Esophagus squamous epithelium (tissue), 5 donors: ENCODE measurements at places on chromosomes 7 and 10.

GRCh38 chr7:11848251-11848650 is 16.3 kb upstream of the THSD7A start:
- no peak for DNase-seq

DNA sequence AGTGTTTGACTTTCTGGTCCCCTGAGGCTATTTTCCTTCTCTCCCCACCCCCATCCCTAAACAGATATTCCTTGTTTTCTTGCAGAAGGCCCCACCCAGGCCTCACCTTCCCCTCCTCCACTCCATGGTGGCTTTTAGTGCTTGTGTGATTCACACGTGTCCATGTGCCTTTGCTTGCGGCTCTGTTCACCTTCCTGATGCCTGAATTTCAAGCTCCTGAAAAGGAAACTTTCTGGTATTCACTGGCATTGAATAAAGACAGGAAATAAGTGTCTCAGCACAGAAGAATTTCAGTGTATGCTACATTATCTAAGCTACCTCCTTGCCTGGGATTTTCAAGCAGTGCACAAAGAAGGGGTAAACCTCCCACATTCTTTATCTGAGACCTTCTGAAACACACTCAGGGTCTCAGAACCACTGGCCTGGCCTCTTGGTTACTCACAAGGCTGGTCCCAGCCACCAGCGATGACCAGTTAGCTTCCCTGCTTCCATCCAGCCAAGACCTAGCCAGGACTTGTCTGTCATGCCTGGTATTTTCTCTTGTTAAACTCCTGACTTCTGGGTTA is 17.2 kb upstream of the UBE2H start:
- DNase-seq, result peak; percentile 10

DNA sequence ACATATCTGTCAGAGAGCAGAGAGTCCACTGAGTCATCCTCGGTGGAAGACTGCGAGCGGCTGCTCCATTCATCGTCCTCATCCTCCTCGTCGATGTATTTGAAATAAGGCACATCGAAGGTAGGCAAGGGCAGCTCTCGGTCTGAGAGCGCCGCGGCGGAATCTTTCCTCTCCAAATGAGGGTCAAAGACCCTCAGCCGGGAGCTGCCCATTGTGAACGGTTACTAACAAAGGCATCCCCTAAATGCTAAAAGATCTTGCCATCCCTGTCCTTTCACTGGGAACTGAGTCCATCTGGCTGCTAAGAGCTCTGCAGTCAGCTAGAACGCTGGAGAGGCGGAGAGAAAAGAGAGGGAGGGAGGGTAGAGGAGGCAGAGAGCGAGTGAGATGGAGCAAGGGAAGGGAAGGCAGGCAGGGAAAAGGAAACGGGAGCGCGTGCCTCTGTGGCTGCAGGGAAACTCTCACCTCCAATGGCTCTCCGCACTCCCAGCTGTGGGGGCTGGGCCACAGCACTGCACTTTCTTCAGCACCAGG is 163.4 kb downstream of the RAPGEF5 start:
- DNase-seq, result no peak

GRCh38 chr10:91977491-91977890 is 53.9 kb downstream of the BTAF1 start:
- no peak for DNase-seq

- no peak for DNase-seq
Observed at GRCh38 chr7:141370178-141370577, 181.0 kb upstream of the AGK start.

GRCh38 chr10:78332012-78332411 is 298.3 kb downstream of the RPS24 start:
- DNase-seq, result no peak

- DNase-seq, result no peak
Observed at GRCh38 chr7:22296916-22297315, 60.0 kb downstream of the RAPGEF5 start.

DNA sequence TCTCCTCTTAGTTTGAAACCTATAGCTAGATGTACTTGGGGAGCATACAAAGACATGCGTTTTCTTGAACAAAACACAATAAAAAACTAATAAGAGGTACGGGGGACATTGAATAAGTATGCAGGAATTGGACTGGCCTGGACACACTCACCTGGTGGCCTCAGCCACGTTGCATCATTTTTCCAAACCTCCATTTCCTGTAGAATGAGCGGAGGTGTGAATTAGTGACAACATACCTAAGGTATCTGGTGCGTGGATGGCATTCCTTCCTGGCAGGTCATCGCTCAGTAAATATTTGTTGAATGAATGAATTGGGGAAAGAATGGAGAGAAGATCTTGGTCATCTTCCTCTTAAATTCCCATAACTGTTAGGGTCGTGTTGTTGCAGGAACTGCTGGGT is 103.2 kb upstream of the CTBP2 start:
- no peak for DNase-seq

- DNase-seq, result no peak
Observed at GRCh38 chr7:46153951-46154787, 233.1 kb upstream of the IGFBP3 start.

DNA sequence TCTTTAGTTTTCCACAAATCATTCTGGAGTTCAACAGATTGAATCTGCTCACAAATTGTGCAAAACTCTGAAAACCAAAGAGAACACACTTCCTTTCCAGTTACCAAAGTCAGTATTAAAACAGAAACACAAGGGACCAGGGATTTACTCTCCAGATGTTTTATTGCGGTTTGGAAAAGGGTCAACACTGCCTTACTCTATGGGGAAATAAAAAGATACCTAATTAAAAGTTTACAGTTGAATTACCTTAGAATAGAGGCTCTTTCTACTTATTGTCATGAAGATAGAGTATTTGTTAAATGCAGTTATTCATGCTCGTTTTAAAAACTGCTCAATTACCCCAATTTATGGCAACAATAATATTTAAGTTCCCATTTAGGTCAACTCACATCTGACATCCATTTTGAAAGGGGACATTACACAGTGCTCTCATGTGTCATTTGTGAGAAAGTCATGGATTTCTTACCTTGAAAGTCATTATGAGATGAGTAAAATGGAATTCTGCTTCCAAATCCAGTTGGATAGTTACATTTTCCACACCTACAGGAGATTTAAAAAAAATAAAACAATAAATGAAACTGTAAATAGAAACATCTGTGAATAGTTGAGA is 8.4 kb downstream of the LAMB1 start:
- no peak for DNase-seq

GRCh38 chr7:144474363-144474762 is 70.9 kb upstream of the NOBOX start:
- DNase-seq, result no peak
